ENCODE measurements at places on chromosomes 5 and 9.

- DNase-seq: no peak
Observed at GRCh38 chr5:6659941-6660684, 26.9 kb downstream of the SRD5A1 start.

- DNase-seq: no peak
Observed at GRCh38 chr5:77945874-77946273, 169.7 kb upstream of the TBCA start.

GRCh38 chr5:160850421-160850820 lies 1.6 kb downstream of the ATP10B start:
- peak; percentile 8 for DNase-seq

GRCh38 chr5:172429201-172429940 lies 25.0 kb downstream of the SH3PXD2B start:
- DNase-seq: no peak

- DNase-seq: no peak
Observed at GRCh38 chr9:82601293-82601771, 461.6 kb downstream of the RASEF start.

GRCh38 chr5:590346-590745 lies 21.8 kb upstream of the CEP72 start:
- no peak for DNase-seq

DNA sequence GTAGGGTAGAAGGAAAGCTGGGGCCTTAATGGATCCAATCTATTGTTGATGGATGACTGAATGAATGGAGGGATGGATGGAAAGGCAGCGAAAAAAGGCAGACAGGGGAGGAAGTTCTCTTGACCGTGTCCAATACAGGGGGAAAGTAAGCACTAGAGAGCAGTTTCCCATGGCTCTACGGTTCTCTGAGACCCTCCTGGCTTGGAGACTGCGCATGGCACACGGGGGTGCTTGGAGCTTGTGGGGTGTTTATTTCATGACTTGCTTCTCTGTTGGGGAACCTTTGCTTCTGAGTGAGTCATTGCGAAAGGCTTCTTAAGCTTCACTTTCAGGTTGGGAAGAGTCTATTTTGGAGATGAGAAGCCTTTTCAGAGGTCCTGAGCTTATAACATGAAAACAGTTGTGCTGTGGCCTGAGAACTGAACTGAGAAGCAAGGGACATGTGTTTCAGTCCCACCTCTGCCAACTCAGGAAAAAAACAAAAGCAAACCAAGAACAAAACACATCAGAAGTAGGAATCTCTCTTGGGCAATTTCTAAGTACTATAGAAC lies 12.8 kb upstream of the TEX48 start:
- DNase-seq: no peak

- DNase-seq: no peak
Observed at GRCh38 chr5:58406394-58406793, 53.5 kb downstream of the PLK2 start.

- no peak for DNase-seq
Observed at GRCh38 chr5:91106842-91107511, 276.1 kb downstream of the ARRDC3 start.

- DNase-seq: no peak
Observed at GRCh38 chr5:39341896-39342295, 22.4 kb downstream of the C9 start.

GRCh38 chr5:3854188-3854821 lies 258.7 kb downstream of the IRX1 start:
- DNase-seq: no peak

GRCh38 chr9:1554081-1555035 lies 460.8 kb upstream of the SMARCA2 start:
- peak; percentile 3 for DNase-seq

DNA sequence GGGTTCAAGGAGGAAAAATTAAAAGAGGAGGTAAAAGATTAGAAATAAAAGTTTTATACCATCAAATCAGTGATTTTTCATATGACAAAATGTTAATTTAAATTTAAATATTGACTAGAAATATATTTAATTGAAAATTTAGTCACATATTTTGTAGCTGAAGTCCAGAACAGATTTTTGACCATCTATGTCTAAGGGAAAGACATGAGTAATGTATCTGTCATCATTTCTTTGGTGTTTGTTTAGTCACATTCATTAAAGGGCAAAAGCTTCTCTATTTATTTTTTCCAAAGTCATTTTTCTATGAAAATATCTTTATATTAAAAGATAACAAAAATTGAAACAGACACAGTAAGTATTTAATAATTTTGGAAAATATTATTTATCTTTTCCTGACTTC lies 252.0 kb upstream of the ISL1 start:
- DNase-seq: no peak

DNA sequence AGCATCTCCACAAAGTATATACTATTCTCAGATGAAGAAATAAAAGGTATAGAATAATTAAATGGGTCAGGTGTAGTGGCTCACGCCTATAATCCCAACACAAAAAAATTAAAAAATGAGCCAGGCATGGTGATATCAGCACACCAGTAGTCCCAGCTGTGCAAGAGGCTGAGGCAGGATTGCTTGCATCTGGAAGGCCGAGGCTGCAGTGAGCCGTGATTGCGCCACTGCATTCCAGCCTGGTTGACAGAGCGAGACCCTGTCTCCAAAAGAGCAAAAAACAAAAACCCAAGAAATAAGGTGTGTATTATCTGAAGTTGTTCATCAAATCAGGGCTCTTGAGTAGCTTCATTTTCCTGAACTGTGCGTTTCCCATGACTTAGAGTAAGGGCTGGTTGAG lies 83.2 kb upstream of the MYO10 start:
- DNase-seq: no peak

DNA sequence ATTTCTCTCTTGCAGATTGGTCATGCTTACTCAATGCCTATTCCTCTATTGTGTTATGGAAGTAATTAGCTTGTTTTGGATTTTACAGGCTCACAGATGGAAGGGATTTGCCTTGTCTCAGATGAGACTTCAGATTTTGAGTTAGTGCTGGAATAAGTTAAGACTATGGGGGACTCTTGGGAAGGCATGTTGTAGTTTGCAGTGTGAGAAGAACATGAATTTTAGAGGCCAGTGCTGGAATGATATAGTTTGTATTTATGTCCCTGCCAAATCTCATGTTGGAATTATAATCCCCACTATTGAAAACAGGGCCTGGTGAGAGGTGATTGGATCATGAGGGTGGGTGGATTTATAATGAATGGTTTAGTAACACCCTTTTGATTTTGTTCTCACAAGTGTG lies 6.1 kb upstream of the TUSC1 start:
- DNase-seq: no peak

GRCh38 chr5:122442938-122443337 lies 130.9 kb downstream of the SNCAIP start:
- DNase-seq: no peak

DNA sequence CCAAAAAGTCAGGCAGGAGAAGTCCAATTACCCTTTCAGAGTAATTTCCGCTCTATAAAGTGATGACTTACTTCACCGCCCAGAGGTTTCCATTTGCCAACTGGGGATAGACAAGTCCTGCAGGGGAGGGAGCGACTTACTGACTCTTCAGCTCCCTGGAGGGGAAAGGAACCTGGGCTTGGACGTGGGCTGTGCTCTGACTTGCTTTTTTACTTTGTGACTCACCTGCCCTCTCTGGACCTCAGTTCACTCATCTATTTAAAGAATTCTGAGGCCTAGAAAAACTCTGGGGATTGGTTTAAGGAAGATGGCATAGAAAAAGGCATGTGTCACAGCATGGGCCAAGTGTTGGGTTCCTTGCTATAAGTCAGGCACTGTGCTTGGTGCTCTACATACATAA lies 180.4 kb upstream of the TRIM32 start:
- DNase-seq: no peak

- DNase-seq: no peak
Observed at GRCh38 chr9:76374783-76375559, 19.3 kb downstream of the RFK start.

DNA sequence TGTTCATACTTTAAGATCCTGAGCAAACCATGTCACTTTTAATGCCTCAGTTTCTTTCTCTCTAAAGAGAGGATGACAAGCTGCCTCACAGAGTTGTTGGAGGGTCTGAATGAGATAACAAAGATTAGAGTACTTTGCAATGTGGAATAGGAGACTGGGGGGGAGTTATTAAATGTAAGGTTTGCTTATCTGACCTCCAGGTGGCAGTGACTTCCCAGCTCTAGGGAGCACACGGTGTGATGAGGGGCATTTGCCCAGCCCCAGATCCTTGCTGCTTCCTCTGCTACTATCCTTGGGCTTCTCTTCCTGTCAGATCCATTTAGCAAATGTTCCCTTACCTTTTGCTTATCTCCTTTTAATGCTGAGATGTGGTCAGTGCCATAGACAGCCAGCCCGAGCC lies 30.7 kb downstream of the ENHO start:
- peak; percentile 28 for DNase-seq

- no peak for DNase-seq
Observed at GRCh38 chr5:145792840-145793239, 42.3 kb downstream of the PRELID2 start.

- DNase-seq: no peak
Observed at GRCh38 chr5:96838201-96839070, 30.7 kb upstream of the ERAP1 start.

DNA sequence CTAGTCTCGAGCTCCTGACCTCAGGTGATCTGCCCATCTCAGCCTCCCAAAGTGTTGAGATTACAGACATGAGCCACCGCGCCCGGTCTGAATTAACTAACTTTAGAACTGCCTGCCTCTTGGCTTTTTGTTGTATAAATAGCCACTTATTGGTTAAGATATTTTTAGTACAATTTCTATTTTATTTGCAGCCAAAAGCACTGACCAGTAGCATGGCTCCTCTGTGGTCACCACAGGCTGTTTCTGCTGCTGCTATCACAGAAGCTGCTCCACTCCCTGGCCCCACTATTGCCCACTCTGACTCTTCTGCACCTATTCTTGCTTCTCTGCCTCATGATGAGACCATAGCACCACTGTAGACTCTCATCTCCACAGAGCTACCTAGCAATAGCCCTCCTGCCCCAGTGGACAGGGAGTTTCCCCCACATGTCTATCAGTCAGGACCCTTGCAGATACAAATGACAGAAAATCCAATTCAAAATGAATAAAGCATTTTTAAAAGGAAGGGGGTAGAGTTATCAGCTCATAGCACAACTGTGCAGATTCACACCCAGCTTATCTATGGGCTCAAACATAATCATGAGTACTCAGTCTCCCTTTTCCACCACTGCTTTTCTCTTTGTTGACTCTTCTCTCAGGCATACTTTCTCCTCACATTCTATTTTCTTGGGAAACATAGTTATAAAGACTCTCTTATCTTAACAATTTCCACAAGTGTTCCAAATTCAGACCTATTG lies 151.8 kb upstream of the EPB41L4A start:
- DNase-seq: no peak

GRCh38 chr5:120446068-120446492 lies 18.0 kb upstream of the PRR16 start:
- DNase-seq: no peak

GRCh38 chr9:137919649-137920141 lies 42.1 kb downstream of the CACNA1B start:
- no peak for DNase-seq

- DNase-seq: no peak
Observed at GRCh38 chr5:65307931-65308330, 173.8 kb downstream of the ADAMTS6 start.

- no peak for DNase-seq
Observed at GRCh38 chr9:124128568-124129166, 117.1 kb downstream of the LHX2 start.

DNA sequence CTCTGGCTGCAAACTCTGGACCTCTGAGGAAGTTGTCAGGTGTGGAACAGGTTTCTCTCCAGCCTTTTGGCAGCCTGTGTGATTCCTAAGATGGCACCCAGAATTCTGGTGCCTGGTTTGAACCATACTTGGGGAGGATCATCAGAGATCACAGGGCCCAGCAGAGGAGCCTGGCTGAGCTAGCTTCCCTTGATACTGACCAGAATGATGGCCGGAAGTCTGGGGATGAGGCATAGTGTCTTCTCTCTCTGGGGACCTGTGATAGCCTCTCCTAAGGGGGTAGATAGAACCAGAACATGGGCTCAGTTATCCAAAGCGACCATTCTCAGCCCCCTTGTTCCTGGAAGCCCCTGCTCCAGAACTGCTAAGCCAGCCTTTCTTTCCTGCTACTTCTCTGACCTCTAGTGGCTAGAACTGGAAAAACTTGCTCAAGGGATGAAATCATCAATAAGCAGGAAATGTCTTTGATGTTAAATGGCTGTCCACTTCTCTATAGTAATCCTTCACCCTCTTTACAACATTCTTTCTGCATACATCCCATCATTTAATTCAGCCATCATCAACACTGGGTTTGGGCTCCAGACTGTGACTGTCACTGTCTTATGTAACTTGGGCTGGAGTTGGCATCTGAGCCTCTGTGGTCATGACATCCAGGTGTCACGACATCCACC lies 55.1 kb downstream of the C9orf152 start:
- peak; percentile 51 for DNase-seq

- peak; percentile 63 for DNase-seq
Observed at GRCh38 chr9:129143031-129143927, 32.1 kb downstream of the PTPA start.

- no peak for DNase-seq
Observed at GRCh38 chr9:76004526-76004925, 114.1 kb downstream of the PCSK5 start.

DNA sequence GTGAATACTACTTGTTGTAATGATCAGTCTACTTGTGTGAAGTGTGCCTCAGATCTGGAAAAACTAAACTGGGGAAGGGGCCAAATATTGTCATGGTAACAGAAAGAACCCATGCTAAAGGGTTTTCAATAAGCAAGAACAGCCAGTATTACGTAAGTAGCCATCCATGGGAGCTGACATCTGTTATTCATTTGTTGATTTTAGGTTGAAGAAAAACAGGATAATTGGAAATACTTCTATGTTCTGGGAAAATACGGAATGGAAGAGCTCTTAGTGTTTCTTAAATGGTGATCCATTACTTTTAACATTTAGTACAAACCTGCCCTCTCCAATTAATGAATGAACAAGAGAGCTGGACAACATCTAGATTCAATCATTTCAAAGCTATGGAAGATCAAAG lies 485.8 kb downstream of the NTRK2 start:
- DNase-seq: no peak

GRCh38 chr5:42242881-42243485 lies 180.3 kb upstream of the GHR start:
- no peak for DNase-seq

- no peak for DNase-seq
Observed at GRCh38 chr9:91809581-91810285, 140.3 kb downstream of the ROR2 start.

- DNase-seq: no peak
Observed at GRCh38 chr5:2000591-2000990, 117.9 kb upstream of the IRX4 start.

DNA sequence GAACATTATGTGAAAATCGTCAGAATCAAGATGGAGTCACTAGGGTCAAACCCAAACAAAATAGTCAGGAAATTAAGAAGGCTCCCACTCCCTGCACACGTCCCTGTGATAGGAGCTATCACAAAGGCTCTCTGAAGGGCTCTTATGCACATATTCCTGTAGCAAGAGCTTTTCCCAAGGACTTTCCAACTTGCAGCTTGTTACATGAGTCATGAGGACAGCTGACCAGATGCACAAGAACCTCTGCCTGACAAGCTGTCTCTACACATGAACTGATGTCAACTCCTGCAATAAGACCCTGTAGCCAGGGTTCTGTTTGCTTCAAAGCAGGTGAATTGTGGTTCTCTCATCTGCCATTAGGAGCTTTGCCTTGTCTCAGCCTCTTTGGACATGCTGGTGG lies 122.4 kb downstream of the OLFM1 start:
- DNase-seq: no peak
